ENCODE measurements at places on chromosomes 11 and 22. TPM values are rescaled to one million over a fixed set of nuclear protein-coding genes. Genes with fewer than 3 reads are reported as not detected.

The MUC5AC gene
- total RNA-seq = not detected

The SMIM35 gene
- total RNA-seq = 0.55 TPM

GRCh38 chr11:37105427-37105826, 507.4 kb upstream of the RAG2 start:
- DNase-seq = no peak
- no peak overlapping the region for H3K4me3 ChIP-seq
- H3K36me3 ChIP-seq = no peaks in the 10 kb centered on the region
- no peaks in the 10 kb centered on the region for H3K4me1 ChIP-seq

DNA sequence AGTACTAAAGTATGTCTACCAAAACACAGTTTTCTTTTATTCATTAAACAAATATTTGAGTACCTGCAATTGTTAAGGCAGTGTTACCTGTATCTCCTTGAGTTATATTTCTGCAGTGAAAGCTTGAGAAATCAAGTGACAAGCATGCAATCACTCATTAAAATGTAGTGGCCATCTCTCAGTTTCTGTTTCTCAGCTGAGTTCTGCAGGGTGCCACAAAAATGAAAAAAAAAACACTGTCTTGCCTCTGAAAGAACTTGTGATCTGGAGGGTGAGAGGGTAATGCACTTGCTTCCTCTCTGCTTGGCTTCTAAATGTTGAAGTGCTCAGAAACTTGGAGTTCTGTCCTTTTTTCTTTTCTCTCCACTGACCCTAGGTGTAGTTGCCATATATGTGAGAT, 6.8 kb downstream of the QSER1 start:
- H3K4me1 ChIP-seq = peaks cover 36% of the 10 kb centered on the region
- H3K27me3 ChIP-seq = no peaks in the 10 kb centered on the region
- peak overlapping the region; percentile 12 for H3K27ac ChIP-seq
- DNase-seq = no peak
- peaks cover 4% of the 10 kb centered on the region for H3K36me3 ChIP-seq

GRCh38 chr11:134783234-134783633, 371.2 kb upstream of the B3GAT1 start:
- no peaks in the 10 kb centered on the region for H3K4me1 ChIP-seq
- H3K36me3 ChIP-seq = no peaks in the 10 kb centered on the region
- peaks cover 11% of the 10 kb centered on the region for H3K27me3 ChIP-seq

GRCh38 chr11:11996321-11997048, 11.9 kb downstream of the DKK3 start:
- H3K27me3 ChIP-seq = peaks cover 45% of the 10 kb centered on the region
- no peak overlapping the region for H3K4me3 ChIP-seq
- no peak for DNase-seq
- H3K27ac ChIP-seq = no peak overlapping the region
- no peaks in the 10 kb centered on the region for H3K36me3 ChIP-seq

- H3K27me3 ChIP-seq = peaks cover 7% of the 10 kb centered on the region
- no peak overlapping the region for H3K27ac ChIP-seq
- peaks cover 8% of the 10 kb centered on the region for H3K4me1 ChIP-seq
- DNase-seq = no peak
These were observed 36.8 kb downstream of the OR10A6 start for GRCh38 chr11:7894251-7894650.

DNA sequence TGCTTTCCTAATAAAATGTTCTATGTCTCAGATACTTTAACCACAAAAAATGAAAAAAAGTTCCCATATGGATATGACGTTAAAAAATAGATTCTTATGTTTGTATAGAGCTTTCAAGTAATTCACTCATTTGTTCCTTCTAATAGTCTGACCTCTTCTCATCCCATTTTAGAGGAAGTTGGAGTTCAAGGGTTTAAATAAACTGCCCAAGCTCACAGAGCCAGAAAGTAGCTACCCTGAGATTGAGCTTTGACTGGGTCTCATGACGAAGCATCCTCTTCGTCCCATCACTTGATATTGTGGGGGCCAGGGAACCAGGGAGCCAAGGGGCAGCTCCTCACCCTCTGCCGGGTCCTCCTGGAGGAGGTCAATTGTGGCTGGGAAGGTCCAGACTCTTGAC, 116.3 kb downstream of the CCDC81 start:
- no peak overlapping the region for H3K27ac ChIP-seq
- peaks cover 8% of the 10 kb centered on the region for H3K27me3 ChIP-seq
- DNase-seq = no peak
- no peaks in the 10 kb centered on the region for H3K36me3 ChIP-seq

DNA sequence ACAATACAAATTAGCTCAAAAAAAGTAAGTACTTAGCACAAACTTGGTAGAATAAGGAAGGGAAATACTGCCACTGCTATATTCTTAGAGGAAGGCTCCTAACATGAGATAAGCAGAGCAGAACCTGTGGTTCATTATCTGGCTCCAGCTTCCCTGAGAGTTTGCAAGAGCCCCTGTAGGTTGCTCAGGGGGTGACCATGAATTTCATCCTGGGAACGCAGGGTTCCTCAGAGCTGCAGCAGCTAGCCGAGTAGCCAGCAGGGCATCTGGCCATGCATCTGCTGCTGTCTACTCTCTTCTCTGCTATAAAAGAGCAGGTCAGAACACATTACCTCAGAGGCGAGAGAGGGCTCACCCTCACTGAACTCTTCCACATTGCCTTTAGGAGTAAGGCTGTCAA, 67.3 kb downstream of the TRPC6 start:
- H3K27ac ChIP-seq = no peak overlapping the region
- no peak for DNase-seq
- H3K4me3 ChIP-seq = no peak overlapping the region
- no peaks in the 10 kb centered on the region for H3K27me3 ChIP-seq

The RTN4RL2 gene
- 0.35 TPM for total RNA-seq

The DLG2 gene
- total RNA-seq = 1.3 TPM

GRCh38 chr11:102776454-102776853, 4.0 kb downstream of the MMP10 start:
- no peak for DNase-seq
- no peak overlapping the region for H3K27ac ChIP-seq
- peaks cover 15% of the 10 kb centered on the region for H3K27me3 ChIP-seq
- no peaks in the 10 kb centered on the region for H3K4me1 ChIP-seq
- no peak overlapping the region for H3K4me3 ChIP-seq

GRCh38 chr11:72239849-72240460, 4.0 kb downstream of the PHOX2A start:
- H3K27ac ChIP-seq = no peak overlapping the region
- peaks cover 43% of the 10 kb centered on the region for H3K27me3 ChIP-seq
- H3K36me3 ChIP-seq = peaks cover 29% of the 10 kb centered on the region
- peak overlapping the region; percentile 50 for H3K4me3 ChIP-seq
- no peak for DNase-seq

The NXPE2 gene
- not detected for total RNA-seq

GRCh38 chr22:38120359-38121110, 10.1 kb upstream of the BAIAP2L2 start:
- no peak overlapping the region for H3K4me3 ChIP-seq
- H3K27ac ChIP-seq = no peak overlapping the region
- H3K4me1 ChIP-seq = peaks cover 8% of the 10 kb centered on the region
- no peaks in the 10 kb centered on the region for H3K36me3 ChIP-seq
- H3K27me3 ChIP-seq = no peaks in the 10 kb centered on the region

The F2 gene
- not detected for total RNA-seq

DNA sequence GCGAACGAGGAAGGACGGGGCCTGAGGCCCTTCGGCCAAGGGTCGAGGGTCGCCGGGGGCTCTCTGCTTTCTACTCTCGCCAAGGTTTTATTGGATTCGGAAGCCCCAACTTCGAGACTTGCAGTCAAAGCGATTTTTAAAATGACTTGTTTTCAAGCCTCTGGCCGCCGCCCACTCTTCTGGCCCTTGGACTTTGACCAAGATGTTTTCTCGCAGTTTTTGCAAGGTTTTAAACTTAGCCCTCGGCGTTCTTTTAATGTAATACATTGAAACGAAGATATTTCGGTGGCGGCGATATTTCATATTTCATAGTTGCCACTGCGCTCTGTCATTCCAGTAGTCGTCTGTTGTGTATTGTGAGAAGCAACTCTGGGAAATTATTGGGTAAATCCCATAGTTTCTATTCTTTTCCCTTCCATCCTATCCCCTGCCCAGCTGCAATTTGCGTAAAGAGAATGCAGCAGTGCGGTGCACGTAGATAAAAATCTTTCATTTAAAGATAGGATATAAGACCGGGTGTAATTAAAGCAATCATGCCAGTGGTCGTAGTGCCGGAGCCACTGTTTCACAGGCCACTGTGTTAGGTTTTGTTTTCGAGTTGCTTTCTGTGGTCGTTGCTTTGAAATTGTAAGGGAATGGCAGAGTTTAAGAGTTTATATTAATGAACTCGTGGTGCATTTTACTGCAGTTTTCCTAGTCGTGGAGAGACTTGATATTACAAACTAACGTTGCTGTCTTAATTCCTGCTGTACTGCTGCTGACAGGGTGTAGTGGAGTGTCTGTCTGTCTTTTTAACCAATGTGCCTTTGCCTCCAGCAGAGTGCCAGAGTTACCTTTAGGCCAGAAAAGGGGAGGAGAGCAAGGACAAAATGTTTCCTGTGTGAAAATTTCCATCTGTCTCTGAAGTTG, 702 bp downstream of the BIRC2 start:
- peak overlapping the region; percentile 97 for H3K27ac ChIP-seq
- peak overlapping the region; percentile 98 for H3K4me3 ChIP-seq
- no peaks in the 10 kb centered on the region for H3K27me3 ChIP-seq
